ENCODE measurements at places on chromosomes 3 and 15.

- no peak for DNase-seq
These were observed 19.5 kb downstream of the PRKCD start for GRCh38 chr3:53180305-53181023.

DNA sequence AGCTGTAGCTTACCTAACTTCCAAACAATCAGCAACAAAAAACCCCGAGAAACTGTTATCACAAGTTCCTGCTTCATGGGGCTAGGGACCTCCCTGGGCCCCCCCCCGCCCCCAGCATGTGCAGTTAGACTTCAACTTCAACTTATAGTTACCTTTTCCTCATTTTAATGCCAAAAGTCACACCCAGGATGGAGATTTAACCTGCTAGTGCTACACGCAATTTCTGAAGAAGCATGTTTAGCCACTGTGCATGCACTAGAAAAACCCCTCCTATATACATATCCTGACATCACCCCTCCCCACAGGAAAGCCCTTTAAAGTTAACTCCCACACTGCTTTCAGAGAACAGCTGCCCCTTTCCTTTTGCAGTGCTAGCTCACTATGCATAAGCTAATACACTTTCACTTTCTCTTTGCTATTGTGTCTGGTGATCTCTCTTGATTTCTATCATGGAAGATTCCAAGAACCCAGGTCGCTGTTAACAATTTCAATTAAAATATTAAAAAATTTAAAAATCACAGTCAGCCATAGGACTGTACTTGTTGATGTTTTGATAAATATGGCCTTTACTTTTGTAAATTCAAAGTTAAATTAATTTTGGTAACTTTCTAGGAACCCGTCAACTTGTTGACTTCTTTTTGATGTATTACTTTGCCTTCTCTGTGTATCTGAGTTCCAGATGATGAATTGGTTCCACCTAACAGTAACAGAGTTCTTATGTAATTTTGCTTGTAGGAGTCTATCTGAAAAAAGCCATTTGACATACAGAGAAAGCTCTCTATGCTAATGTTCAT is 75.2 kb upstream of the ACAD9 start:
- no peak for DNase-seq

GRCh38 chr3:110166791-110167190 is 829.4 kb upstream of the DPPA4 start:
- DNase-seq: no peak

DNA sequence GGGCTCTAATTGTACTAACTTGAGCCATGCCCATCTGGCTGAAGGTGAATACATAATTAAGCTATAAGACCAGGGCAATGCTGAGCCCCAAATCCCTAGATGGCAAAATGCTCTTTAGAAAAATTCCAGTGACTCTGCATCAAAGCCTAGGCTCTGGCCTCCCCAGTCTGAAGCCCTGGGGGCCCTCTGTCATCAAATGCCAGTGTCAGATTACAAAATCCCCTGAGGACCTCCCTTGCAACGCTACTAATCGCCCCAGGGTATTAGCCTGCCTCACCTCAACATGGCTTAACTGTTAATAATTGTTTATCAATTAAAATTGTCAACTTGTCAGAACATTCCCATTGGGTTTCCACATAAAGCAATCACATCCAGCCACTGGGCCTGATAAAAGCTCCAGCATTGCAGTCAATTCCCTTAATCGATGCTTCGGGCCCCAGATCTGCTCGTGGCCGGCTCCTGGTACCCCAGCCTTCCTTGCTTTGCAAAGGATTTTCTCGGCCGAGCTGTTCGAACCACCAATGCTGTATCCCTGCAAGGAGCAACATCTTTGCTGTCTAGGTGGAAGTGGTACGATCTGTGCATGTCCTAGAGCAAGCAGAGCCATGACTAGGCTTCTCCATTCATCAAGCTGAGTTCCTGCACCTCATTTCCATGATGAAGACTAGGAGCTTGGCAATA is 151.7 kb downstream of the MEGF11 start:
- no peak for DNase-seq

- no peak for DNase-seq
These were observed 158.4 kb downstream of the FHIT start for GRCh38 chr3:61092870-61093269.

- DNase-seq: no peak
These were observed 27.8 kb upstream of the RHCG start for GRCh38 chr15:89524184-89524583.

- no peak for DNase-seq
These were observed 4.8 kb upstream of the TCF12 start for GRCh38 chr15:56913670-56914069.

DNA sequence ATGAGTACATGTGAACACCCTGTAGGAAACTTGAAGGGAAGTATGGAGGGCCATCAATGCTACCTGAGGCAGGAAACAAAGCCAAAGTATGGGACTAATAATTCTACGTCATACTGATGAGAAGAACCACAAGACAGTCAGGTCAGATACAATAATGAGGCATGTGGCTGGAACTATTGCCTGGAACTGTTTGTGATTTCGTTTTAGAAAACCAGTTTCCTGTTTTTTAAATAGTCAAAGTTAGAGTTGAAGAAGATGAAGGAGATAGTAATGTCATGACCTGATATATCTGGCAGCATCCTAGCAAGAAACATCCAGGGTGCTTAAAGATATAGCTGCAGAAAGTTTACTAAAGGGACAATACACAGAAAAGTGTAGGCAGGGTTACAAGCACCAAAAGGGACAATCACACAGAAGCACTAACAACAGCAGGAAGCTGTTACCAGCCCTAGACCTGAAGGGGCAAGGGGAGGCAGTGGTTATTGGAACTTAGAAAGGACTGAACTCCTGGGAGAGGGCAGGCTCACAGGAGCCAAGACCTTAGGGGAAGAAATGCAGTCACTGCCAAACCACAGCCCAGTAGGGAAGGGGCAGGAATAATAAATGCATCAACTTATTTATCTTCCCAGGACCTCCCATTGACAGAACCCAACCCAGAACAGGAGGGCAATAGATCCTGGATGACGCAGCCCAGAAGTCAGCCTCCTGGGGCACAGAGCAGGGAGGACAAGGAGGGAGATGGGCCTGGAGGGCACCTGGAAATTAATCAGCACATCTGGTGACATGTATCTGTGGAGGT is 302.1 kb upstream of the STT3B start:
- no peak for DNase-seq

- DNase-seq: no peak
These were observed 9.1 kb downstream of the TASOR start for GRCh38 chr3:56673781-56674457.

GRCh38 chr3:113261063-113261625 is 49.8 kb downstream of the BOC start:
- DNase-seq: no peak

DNA sequence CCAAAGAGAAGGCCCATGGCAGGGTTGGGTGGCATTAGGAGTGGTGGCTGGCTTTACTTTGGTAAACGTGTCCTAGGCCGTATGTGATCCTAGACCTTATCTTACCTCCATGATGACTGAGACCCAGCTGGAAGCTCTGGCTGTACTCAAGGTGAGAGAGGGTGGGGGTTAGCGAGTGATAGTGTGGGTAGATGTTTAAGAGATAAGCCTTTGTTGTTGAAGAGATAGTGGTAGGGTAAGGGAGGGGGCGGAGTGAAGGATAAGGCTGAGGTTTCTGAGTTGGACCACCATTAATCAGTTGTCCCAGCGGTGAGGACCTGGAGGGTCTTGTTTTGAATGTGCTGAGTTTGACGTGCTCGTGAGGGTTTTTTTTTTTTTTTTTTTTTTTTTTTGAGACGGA is 61.5 kb upstream of the ULK4 start:
- DNase-seq: no peak

GRCh38 chr3:89067736-89068135 is 39.7 kb upstream of the EPHA3 start:
- DNase-seq: no peak

DNA sequence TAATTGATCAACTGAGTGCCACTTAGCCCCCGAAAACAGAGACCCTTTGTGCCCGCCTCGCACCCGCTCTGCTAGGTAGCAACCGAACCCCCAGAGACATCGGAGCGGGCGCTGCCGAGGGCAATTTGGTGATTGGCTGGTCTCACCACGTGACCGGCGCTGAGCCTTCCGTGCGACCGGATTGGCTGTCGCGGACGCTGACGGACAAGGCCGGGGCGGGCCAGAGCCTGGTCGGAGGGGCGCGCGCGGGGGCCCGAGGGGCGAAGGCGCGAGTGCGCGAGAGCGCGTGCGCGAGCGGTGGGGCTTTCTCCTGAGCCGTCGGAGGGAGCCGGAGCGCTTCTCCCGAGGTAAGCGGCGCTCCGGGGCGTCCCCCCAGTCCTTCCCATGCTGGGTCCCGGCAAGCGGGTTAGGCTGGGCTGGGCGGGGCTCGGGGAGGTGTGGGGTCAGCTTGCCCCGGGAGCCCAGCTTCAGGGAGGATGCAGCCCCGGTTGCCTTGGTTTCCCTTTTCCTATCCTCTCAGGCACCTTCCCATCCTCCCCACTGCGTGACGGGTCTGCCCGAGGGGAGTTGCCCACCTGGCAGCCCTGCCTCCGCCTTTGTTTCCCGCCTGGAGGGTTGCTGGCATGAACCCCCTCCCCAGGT is at the start of gene TMEM108:
Gene TMEM108, plus strand, starts transcription at position 303 of the 642 bp plus-strand sequence.
- DNase-seq: no peak

- DNase-seq: no peak
These were observed 1.0 kb downstream of the C15orf61 start for GRCh38 chr15:67521783-67522568.

DNA sequence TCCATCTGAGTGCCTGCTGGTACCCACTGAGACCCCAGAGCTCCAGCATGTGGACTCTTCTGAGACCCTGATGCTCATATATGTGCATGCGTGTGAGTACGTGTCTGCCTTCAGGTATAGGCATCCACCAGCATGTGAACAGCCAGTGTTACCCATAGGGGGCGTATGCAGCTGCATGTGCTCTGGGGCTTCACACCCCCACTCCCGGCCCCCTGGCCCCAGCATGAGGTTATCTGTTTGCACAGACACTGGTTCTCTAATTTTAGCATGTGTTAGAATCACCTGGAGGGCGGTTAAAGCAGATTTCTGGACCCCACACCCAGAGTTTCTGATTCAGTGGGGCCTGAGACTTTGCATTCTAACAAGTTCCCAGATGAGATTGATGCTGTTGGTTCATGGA is 824 bp upstream of the CILP start:
- no peak for DNase-seq

DNA sequence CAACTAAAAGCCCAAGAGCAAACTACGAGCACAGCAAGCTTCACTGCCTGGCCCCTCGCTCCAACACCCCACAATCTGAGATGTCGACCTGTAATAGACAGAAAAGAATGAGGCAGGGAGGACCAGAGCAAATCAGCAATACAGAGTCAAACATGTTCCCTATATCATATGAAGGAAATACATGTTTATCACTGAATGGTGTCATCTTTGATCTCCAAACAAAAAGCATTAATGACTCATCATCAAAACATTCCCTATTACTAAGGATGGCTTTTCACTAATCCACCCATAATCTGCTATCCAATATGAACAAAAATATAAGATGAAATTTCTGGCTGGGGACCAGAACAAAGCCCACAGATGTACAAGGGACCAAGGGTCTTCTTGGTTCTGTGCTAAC is 34.7 kb downstream of the MYO5A start:
- no peak for DNase-seq

- DNase-seq: no peak
These were observed 8.3 kb downstream of the ZNF710 start for GRCh38 chr15:90009301-90010022.

DNA sequence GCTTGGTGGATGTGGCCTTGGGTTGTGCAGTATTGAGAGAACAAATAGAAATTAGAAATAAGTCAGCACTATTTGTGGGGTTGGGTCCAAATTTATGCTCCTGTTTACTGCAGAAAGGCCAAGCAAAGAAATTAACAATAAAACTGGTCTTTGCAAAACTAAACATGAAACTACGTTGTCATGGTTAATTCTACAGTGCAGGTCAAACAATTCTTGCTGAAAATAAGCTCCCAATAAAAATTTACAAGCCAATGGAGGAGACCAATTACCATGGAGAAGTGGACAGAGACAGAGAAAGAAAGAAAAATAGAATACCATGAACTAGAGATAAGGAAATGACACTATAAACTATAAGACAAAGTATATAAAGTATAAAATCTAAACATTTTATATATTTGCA is 101.3 kb downstream of the CDIN1 start:
- no peak for DNase-seq

- no peak for DNase-seq
These were observed 54.9 kb downstream of the ABCC5 start for GRCh38 chr3:183962807-183963206.

DNA sequence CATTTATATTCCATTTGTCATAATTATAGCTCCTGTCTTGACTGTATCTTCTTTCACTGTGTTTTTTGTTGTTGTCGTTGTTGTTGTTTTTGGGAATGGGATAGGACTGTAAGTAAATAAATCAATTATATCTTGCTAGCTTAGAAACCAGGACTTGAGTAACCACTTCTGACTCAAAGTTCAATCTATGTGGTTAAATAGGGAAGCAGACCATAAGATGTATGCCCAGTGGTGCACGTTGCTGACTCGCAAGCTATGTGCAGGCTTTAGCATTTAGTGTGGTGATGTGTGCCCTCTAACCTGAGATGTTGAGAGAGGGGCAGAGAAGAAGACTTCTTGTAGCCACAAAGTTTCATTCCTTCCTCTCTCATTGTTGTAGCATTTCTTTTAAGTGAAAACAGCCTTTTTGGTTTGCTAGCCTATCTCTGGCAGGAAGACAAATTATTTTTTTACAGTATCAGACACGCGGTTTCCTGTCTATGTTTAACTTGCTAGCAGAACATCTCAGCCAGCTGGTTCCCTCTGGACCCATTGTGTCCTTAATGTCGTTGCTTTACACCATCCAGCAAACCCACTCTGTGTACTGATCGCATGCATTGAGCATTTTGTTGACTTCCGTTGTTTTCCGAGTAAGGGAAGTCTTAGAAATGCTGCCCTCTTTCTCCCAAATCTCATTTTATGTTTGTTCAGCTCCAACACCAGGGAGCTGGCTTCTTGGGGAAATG is 52.1 kb downstream of the TGFBR2 start:
- no peak for DNase-seq

DNA sequence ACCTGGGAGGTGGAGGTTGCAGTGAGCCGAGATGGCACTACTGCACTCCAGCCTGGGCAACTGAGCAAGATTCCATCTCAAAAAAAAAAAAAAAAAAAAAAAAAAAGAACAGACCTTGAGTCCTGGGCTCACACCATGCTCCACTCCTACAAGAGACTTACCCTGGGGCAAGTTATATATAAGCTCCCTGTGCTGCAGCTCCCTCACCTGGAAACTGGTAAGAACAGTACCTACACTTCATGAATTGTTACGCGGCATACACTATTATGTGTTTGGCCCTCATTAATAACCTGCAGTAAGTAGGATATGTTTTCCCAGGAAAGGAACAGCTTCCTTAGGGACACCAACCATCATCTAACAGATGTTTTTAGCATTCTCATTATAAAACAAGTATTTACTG is 119.6 kb downstream of the FMN1 start:
- DNase-seq: no peak

DNA sequence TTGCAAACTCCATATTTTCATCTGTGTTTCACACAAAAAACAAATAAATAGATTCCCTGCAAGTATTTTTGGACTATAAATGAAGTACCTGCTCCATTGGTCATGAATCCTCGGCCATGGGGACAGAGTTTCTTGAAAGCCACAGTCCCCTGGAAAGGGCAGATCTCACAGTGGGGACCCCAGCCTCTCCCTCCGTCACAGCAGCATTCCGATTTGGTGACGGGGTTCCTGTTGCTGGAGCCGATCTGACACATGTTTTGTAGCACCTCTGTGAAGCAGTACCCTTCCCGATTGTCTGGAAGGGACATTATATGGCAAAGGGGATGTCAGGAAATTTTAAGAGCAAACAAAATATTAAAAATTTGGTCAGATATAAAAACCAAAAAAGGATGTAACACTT is 96.2 kb downstream of the DUT start:
- no peak for DNase-seq

All from cortex of kidney (tissue), 1 donor.